GM23248 (cell line): ENCODE measurements at places on chromosomes 12 and 14. TPM values are rescaled to one million over a fixed set of nuclear protein-coding genes. Genes with fewer than 3 reads are reported as not detected.

- DNase-seq: peak; percentile 83
These were observed 80.2 kb downstream of the NUAK1 start for GRCh38 chr12:106058256-106059182.

- DNase-seq: no peak
These were observed 271.4 kb downstream of the SSPN start for GRCh38 chr12:26466726-26467125.

AQP2 gene
- not detected in 2 replicates for polyA plus RNA-seq

GRCh38 chr14:75370416-75371205 is 57.2 kb upstream of the JDP2 start:
- no peak for DNase-seq

P2RX2 gene
- not detected in 2 replicates for polyA plus RNA-seq

GRCh38 chr12:56104815-56105608 is 653 bp downstream of the PA2G4 start:
- DNase-seq: peak; percentile 58

DNA sequence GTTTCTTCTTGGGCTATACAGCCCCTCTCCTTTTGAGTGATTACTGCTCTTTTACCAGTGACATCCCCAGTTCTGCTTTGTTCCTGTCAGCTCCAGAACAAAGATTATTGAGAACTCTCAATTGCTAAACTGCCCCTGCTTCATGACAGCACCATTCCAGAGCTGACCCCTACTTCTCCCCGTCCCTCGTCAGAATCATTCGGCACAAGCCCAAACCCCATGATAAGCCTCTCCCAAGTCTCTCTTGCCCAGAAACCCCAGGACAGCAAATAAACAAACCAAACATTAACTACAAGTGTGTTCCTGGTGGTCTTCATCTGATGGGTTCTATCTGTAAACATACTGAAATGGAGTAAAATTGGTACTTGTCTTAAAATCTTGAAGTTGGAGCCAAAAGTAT is 9.3 kb upstream of the DLGAP5 start:
- no peak for DNase-seq

CLEC4C gene
- polyA plus RNA-seq: not detected in 2 replicates
